ENCODE measurements at places on chromosomes 3 and 15. TPM values are rescaled to one million over a fixed set of nuclear protein-coding genes. Genes with fewer than 3 reads are reported as not detected.

Gene HTR3E
- not detected for total RNA-seq

Gene TF
- 0.57 TPM for total RNA-seq

Gene PPP2R3A
- total RNA-seq, result 2.3 TPM

Gene NANOGP8
- total RNA-seq, result not detected

Gene CYP11A1
- not detected for total RNA-seq

Gene SLC6A11
- 0.03 TPM for total RNA-seq

Gene INAFM2
- 6.8 TPM for total RNA-seq

Gene TSC22D2
- total RNA-seq, result 16.0 TPM
